ENCODE measurements at places on chromosomes 4 and X.

DNA sequence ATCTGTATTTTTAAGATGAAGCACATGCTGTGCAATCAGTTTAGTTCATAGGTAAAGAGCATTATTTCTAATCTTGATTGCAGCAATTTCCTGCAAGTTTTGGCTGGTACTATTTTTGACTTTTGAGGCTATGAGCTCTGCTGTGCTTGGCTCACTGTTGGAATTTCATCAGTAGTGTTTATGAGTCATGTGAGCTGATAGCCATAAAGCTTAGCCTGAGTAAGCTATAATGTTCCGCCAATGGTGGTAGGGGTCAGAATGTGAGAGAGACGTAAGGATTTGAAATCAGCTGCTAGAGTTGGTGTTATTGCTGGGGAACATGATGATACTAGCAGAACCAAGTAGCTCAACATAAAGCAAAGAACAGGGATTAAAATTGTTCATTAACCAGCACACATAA lies 590.9 kb upstream of the GNPDA2 start:
- DNase-seq: no peak

GRCh38 chr4:555566-556275 lies 20.4 kb downstream of the TMEM271 start:
- no peak for DNase-seq

DNA sequence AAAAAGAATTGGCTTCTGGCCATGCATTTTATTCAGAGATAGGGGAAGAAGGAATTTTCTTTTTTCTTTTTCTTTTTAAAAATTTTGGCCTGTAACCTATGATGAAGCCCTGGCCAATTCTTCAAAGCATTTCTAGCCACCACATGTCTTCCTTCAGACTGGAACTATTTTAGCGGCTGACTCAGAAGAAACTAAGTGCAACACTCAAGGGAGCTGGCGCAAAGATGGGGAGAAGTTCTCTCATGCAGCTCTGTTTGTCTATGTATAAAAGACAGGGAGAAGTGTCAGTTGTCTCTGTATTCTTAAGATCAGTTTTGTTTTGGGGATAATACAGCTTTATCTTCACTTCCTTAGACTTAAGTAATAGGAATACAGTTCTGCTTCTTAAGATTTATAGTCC lies 46.1 kb downstream of the MBNL3 start:
- no peak for DNase-seq

- DNase-seq: peak; percentile 89
Observed at GRCh38 chr4:40301603-40302002, 33.5 kb upstream of the CHRNA9 start.

DNA sequence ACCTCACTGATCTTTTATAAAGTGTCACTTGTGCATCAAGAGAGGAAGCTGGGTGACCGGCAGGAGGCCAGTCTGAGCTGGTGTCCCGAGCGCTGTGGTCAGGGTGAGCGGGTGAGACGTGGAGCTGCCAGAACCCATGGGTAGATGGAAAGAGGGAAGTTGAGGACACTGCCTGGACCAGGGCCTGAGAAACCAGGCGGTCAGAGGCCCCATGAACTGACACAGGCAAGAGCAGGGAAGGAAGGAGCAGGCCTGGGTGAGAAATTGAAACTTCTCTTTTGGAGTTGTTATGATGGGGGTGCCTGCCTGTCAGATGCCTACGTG lies 192.6 kb downstream of the AFAP1 start:
- DNase-seq: no peak

GRCh38 chr4:128916832-128917231 lies 107.3 kb downstream of the JADE1 start:
- peak; percentile 60 for DNase-seq

DNA sequence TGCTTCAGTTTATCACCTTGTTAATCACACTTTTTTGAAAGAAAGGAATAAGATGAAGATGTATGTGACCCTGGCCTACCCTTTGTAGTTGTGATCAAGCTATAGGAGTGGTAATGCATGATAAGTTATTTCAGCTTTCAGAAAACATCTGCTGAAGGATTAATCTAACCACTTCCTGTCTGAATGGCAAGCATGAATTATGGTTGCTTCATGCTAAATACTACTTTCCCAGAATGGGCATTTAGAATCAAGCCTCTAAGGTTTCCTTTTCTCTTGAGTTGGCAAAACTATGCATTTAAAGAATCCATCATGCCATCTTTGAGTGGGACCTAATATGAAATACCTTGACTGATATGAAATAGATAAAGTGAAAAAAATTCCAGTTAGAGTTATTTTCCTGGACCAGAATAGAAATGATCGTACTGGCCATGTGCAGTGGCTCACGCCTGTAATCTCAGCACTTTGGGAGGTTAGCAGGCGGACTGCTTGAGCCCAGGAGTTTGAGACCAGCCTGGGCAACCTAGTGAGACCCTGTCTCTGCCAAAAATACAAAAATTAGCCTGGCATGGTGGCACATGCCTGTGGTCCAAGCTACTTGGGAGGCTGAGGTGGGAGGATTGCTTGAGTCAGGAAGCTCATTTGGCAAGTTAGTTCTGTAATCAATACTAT lies 59.1 kb downstream of the ANXA3 start:
- DNase-seq: no peak

DNA sequence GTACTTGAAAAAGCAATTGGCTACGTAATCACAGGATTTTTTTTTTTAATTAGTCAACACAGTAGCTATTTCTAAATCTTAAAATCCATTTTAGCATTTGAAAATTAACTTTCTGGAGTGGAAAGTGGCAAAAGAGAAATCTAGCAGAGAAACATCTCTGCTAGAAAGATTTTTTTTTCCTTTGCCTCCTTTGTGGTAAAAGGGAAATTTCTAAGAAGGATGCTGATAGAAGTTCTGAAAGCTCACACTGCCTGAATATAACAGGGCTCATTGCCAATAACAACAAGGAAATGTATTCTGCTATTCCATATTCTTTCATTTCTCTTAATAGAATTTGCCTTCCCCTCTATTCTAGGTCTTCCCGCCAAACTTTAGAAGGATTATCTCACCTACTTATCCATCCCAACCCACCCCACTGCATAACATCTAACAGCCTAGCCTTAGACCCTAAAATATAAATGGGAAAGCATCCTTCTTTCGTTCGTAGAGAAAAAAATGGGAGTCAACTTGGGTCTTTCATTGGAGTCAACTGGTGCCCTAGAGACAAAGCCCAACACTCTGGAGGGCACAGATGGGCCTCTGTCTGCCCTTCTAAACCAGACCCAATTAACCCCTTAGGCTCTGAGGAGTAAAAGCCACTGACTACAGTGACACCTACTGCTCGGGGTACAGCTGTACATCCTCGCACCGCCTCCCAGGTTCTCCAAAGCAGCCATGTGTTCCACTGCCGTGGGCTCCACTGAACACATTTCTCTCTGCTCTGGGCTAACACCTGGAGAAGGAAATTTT lies 103.9 kb downstream of the MAML3 start:
- DNase-seq: no peak

DNA sequence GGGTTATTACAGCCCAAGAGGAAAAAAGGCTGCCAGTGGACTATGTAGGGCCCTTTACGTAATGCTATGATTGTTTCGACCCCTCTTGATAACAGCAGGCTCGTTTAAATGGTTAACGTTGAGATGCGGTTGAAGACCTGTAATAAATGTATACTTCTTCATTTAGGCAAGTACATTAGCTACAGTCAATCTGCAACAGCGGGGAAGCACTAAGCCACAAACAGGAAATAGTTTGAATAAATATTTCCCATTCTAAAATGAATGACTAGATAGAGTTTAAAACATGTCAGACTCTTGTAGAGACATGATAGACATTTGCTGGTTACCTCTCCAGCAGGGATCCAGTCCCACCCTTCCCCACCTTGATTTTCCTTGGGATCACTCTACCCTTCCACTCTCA lies 38.1 kb upstream of the STIM2 start:
- DNase-seq: no peak

DNA sequence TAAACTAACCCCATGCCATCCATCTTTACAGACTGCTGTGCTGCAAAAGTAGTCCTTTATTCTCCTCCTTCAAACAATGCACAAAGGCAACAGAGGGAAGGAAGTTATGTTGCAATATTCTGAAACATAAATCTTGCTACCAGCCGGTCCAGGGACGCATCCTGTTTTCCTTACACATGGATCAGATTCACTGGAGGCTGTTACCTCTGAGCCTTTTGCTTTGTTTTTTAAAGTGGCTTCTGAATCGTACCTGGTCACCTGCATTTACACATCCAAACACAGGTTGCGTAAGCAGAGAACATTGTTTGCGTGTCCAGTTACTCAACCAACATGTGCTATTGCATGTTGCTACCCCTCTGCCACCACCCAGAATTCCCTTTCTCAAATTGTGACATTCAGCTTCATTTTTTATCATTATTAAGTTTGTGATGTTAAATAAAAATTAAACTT lies 8.8 kb downstream of the PPARGC1A start:
- no peak for DNase-seq

GRCh38 chrX:134460862-134461220 lies 876 bp downstream of the HPRT1 start:
- no peak for DNase-seq

GRCh38 chrX:154019633-154020528 lies at the start of gene IRAK1:
Gene IRAK1 (minus strand): TSS chrX:154019902. CDS start chrX:154019812, 90 bp downstream.
- DNase-seq: peak; percentile 43

- DNase-seq: no peak
Observed at GRCh38 chr4:87819281-87819919, 13.4 kb upstream of the MEPE start.

All from CD4-positive, alpha-beta T cell treated with Interleukin-15 for 1 hour (primary cell).